D721Med (cell line): ENCODE measurements at places on chromosomes 3 and 15.

DNA sequence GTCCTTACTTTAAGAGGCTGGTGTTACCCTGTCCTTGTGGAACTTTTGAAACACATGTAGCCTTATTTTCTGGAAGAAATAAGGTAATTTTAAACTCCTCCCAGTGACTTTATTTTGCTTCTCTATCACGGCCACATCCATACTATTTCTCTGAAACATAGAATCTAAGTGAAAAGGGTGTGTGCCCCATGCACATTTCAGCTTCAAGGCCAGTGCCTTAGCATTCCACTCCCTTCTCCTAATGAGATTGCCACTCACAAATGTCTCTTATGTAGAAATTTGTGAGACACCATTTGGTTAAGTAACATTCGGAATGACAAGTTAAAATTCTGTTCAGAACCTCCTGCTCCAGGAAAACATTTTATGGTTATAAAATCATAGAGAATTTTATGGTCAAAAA, 562.7 kb downstream of the TUSC7 start:
- DNase-seq, result no peak

GRCh38 chr3:159971311-159971710, 17.3 kb upstream of the IL12A start:
- DNase-seq, result no peak

GRCh38 chr3:72912532-72912931, 24.7 kb downstream of the GXYLT2 start:
- DNase-seq, result no peak

DNA sequence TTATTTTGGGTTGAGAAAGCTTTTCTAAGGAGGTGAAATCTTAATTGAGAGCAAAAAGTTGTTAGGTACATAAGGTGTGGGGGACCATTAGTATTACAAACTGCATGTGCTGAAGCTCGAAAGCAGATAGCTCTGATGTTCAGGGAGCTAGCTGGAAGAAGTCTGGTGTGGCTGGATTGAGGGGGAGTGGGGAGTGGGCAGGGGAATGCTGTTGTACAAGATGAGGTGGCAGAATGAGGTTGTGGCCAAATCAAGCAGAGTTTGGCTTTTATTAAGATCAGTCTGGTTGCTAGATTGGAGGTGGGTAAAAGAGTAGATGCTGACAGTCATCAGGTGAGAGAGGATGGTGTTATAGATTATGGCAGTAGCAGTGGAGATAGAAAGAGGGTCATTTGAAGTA, 32.1 kb downstream of the UBE2E2 start:
- DNase-seq, result no peak

DNA sequence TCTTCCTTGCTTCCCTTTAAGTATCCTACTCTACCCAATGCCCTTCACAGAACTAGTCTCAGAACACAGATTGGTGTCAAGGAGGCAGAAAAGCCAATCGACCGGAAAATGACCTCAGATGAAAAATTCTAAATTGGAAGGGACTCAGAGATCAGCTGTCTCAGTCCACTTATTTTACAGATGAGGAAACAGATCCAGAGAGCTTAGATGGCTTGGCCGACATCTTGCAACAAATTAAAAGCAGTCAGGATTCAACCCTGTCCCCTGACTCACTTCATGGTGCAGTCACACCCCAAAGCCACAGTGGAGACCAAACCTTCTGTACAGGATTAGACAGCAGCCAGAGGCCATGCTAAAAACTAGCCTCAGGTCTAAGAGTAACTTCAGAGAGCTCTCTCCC, 169.3 kb upstream of the BHLHE40 start:
- DNase-seq, result no peak

- DNase-seq, result no peak
Observed at GRCh38 chr3:183099838-183100204, 525 bp upstream of the MCCC1 start.

GRCh38 chr3:33145901-33146580, 32.2 kb downstream of the CRTAP start:
- DNase-seq, result no peak

- no peak for DNase-seq
Observed at GRCh38 chr15:98648654-98649471, 524 bp downstream of the IGF1R start.

GRCh38 chr15:57235873-57236272, 140.4 kb upstream of the CGNL1 start:
- no peak for DNase-seq

- DNase-seq, result no peak
Observed at GRCh38 chr3:128312271-128312670, 154.4 kb downstream of the DNAJB8 start.

- DNase-seq, result no peak
Observed at GRCh38 chr3:124486324-124486723, 243.9 kb upstream of the UMPS start.

DNA sequence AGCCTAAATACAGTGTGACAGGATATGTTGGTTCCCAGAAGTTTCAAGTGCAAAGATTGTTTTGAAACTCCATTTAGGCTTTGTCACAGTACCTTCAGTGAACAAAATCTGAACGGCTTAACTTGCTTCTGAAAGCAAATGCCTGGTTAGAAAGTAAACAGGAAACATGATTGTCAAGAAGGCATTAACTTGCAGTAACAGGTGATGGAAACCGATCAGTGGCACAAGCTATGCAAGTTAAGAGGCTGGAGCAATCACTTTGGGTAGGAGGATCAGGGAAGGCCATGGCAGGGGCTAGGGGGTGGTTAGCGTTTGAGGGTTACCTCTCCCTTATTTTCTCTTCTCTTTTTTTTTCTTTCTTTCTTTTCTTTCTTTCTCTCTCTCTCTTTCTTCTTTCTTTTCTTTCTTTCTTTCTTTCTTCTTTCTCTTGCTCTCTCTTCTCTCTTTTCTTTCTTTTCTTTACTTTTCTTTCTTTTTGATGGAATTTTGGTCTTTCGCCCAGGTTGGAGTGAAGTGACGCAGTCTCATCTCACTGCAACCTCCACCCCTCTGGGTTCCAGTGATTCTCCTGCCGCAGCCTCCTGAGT, 2.4 kb downstream of the HYKK start:
- DNase-seq, result no peak

GRCh38 chr3:38493031-38493430, 3.1 kb upstream of the EXOG start:
- DNase-seq, result no peak

- DNase-seq, result no peak
Observed at GRCh38 chr15:89105147-89105546, 16.9 kb downstream of the ABHD2 start.

DNA sequence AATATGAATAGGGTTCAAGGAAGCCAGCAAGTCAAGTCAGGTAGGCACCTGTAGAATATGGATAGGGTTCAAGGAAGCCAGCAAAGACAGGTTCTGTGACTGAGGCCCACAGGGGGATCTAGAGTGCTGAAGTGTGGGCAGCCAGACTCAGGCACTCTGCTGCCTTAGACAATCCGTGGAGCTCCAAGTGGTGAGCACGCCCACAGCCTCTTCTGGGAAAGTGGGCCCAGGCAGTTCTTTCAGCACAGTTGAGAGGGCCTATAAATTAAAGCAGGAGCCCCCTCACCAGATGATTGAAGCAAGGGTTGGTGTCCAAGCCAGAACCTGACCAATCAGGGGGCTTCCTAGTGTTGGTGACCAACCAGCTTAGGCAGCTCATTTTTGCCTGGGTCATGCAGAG, 51.0 kb downstream of the ANP32A start:
- DNase-seq, result no peak

GRCh38 chr3:56125358-56126005, 342.8 kb downstream of the ERC2 start:
- DNase-seq, result no peak

- no peak for DNase-seq
Observed at GRCh38 chr3:186760141-186760833, 23.1 kb upstream of the EIF4A2 start.

DNA sequence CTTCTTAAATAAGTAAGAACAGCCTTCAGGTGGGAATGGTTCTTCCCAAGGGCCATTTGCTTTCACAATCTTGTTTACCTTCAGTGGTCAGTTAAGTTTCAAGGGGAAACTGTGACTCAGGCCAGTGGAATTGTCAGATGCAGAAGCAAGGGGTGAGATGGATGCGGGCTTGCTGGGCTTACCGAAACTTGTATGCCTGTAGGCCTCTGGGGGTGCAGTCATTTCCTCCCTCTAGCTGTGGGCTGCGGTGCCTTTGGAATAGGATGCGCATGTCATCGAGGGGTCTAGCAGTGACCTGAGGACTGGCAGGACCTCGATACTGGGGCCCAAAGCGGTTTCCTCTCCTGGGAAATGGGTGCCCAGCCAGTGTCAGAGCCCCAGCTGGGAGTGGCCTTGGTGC, 121.6 kb downstream of the EEFSEC start:
- no peak for DNase-seq

GRCh38 chr3:125236331-125236903, 23.9 kb upstream of the SLC12A8 start:
- DNase-seq, result no peak

GRCh38 chr3:118527514-118528044, 507.1 kb downstream of the IGSF11 start:
- DNase-seq, result no peak

- no peak for DNase-seq
Observed at GRCh38 chr3:45635475-45636256, 41.1 kb downstream of the LIMD1 start.

GRCh38 chr15:73809728-73810501, 56.8 kb upstream of the INSYN1 start:
- no peak for DNase-seq

DNA sequence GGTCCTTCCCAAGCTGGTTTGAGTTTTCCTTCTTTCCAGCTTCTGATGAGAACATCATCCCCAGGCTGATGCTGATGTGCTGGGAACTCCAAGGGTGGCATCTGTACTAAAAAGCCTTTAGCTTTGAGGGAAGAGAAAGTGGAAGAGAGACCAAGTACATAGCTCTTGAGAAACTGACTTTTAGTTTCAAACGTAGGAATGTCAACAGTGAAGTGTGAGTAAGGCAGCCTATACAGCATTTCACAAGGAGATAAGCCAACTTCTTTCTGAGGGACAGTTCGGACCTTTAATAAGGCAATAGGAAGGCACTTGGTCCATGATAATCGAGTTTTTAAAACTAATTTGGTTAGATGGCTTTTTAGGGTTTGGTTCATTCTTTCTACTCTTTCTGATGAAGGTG, 53.7 kb downstream of the DLG1 start:
- no peak for DNase-seq

GRCh38 chr15:25170113-25170731, 215.4 kb downstream of the SNRPN start:
- DNase-seq, result no peak

GRCh38 chr15:70923311-70924080, 30.9 kb downstream of the LRRC49 start:
- no peak for DNase-seq

DNA sequence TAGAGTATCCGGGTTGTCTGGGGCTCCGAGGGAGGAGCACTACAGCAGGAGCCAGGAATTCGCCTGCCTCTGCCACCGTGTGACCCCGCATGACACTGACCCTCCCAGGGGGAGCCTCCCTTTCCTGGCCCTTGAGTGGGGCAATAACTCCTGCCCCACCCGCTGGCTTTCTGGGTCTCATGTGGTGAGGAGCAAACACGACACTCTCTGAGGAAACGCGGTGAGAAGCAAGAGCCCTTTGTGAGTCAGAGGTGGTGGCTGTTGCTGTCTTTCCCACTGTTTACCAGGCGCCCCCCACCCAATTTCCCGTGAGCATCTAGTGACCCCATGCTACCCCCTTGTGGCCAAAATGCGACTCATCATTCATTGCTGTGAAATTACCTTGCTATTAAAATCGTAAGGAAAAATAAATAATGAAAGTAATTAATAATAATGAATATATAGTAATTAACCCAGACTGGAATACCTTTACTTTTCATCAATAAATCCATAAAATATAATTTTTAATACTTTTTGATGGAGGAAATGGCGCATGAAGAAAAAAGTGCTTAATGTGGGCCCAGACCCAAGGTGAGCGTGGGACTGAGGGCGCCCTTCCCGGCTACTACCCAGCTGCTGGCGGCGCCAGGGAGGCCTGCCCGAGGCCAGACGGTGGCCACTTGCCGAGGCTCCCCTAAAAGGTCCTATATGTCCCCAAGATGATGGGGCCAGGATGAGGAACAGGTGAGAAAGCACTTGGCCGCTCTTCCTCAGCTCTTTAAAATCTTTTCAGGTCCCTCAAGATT, 29.3 kb downstream of the CCNL1 start:
- peak; percentile 47 for DNase-seq

DNA sequence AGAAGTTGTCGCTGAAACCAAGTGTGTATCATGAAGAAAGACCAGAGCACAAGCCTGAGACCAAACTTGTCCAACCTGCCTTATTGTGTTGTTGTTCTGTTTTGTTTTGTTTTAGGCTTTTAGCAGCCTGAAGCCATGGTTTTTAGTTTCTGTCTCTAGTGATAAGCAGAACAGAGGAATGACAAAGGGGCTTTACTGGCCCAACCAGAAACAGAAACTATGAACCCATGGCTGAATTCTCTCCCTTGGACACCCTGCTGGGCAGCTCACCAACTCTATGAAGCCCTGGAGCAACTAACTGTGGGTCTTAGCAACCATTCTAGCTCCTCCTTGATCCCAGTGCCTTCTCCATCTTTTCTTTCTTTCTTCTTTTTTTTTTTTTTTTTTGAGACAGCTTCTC, 30.3 kb downstream of the HCLS1 start:
- no peak for DNase-seq

DNA sequence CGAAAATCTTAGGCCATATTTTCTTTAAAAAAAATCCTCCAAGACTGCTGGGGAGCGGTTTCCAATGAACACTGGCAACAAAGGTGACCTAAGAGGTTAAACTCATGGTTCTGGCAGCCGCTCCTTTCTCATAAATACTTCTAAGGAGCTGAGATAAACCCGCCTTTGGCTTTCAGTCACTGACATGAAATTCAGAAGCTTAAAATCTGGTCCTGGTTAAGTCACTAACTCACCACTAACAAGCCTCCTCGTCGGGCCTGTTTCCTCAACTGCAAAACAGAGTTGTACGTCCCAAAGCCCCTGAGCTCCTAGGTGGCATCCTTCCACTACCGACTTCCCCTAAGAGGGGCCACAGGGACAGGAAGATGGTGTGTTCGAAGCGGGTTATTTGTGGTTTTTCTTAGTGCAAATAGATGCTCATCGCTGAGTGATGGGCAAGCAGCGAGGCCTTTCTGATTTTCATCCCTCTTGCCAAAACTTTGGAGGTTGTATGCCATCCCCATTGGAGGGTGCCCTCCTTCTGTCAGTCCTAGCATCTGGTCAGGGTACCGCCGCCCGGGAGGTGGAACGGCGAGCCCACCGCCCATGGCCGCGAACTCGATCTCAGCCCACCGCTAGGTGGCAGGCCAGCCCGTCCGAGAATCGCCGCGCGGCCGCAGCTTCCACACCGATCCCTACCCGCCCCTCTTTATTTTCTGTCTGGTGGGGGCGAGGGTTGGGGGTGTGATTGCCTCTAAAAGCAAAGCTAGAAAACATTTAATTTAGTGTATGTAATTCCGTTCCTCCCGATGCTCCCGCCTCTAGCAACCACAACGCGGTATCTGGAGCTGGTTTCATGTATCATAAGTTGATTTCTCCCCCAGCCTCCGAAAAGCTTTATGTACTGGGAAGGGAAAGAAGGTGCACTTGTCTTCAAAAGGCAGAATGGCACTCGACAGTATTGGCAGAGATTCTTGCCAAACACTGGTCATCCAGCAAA, 4.6 kb downstream of the BCL6 start:
- DNase-seq, result no peak

- no peak for DNase-seq
Observed at GRCh38 chr3:145820170-145820569, 340.8 kb downstream of the PLOD2 start.
